ENCODE measurements at places on chromosomes 5 and 9.

GRCh38 chr9:14097666-14098415, 216.1 kb downstream of the NFIB start:
- no peak for DNase-seq

GRCh38 chr9:108727580-108728111, 128.1 kb downstream of the ACTL7B start:
- DNase-seq, result no peak

GRCh38 chr5:142275496-142275895, 49.3 kb downstream of the SPRY4 start:
- DNase-seq, result no peak

DNA sequence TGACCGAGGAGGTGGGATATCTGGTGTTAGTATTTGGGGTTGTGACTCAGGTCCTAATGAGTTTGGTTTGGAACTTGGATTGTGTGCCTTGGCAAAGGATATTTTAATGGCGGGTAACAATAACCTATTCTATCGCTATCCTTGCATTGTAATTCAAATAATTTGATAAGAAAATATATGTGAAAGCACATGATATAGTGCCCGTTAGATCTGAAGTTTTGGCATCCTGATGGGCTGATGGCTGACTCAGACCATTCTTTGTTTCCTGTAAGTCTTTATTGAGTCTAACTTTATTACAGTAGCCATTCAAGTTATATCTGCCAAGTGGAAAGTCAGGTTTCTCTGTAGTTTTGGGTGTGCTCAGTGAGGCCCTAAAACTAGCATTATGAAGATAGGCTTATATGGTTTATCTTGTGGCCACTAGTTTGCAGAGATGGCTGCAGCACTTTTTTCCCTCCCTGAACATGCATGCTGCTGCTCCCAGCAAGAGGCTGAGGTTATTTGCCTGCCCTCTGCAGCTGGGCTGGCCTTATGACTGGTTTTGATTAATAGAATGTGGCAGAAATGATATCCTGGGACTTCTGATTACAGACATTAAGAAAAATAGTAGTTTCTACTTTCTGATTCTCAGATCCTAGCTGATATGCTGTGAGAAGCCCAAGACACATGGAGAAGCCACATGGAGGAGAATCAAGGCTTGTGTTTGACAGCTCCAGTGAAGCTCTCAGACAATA, 46.6 kb downstream of the CFAP95 start:
- no peak for DNase-seq

GRCh38 chr5:170206216-170206615, 26.6 kb upstream of the C5orf58 start:
- DNase-seq, result no peak

GRCh38 chr9:128635266-128636023, 21.2 kb downstream of the DYNC2I2 start:
- peak; percentile 75 for DNase-seq

GRCh38 chr5:40227931-40228330, 451.8 kb upstream of the PTGER4 start:
- no peak for DNase-seq

- no peak for DNase-seq
Measured at GRCh38 chr9:79164406-79164805, 407.4 kb upstream of the TLE4 start.

DNA sequence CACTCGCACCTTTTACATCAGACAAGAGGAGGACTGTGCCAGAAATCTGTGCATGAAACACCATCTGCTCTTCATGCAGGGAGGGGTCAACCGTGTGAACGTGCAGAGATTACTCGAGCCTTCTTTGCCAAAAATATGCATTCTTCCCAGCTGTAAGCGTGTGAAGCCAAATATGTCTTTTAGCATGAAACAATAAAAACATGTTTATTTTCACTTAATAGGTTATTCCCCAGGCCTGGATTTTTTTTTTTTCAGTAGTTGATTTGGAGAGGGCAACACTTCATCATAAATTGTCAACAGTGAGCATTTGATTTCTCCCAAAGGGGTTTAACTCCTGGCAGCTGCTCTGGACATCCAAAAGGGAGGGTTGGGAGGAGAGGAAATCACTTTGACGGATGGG, 23.8 kb downstream of the PLAC8L1 start:
- no peak for DNase-seq

DNA sequence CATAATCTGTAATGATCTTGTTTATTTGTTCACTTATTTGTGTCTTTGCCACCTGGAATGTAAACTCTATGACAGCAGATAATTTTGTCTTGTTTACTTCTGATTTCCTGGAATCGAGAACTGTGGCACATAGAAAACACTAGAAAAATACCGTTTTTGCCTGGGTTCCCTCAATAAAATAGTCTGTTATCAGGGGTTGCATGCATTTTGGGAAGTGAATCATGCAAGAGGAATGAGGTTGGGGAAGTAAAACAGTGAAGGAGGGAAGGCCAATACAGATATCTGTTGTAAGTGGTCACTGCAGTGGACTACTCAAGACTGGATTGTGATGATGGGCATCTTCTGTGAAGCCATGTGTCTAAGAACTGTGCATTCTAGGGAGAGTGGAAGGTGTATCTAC, 45.2 kb upstream of the IL6ST start:
- peak; percentile 51 for DNase-seq

- no peak for DNase-seq
Measured at GRCh38 chr9:81823672-81824554, 104.3 kb upstream of the SPATA31D4 start.

GRCh38 chr5:74648835-74649293, 8.3 kb upstream of the ENC1 start:
- no peak for DNase-seq

- no peak for DNase-seq
Measured at GRCh38 chr9:73210886-73211666, 59.4 kb downstream of the ANXA1 start.

DNA sequence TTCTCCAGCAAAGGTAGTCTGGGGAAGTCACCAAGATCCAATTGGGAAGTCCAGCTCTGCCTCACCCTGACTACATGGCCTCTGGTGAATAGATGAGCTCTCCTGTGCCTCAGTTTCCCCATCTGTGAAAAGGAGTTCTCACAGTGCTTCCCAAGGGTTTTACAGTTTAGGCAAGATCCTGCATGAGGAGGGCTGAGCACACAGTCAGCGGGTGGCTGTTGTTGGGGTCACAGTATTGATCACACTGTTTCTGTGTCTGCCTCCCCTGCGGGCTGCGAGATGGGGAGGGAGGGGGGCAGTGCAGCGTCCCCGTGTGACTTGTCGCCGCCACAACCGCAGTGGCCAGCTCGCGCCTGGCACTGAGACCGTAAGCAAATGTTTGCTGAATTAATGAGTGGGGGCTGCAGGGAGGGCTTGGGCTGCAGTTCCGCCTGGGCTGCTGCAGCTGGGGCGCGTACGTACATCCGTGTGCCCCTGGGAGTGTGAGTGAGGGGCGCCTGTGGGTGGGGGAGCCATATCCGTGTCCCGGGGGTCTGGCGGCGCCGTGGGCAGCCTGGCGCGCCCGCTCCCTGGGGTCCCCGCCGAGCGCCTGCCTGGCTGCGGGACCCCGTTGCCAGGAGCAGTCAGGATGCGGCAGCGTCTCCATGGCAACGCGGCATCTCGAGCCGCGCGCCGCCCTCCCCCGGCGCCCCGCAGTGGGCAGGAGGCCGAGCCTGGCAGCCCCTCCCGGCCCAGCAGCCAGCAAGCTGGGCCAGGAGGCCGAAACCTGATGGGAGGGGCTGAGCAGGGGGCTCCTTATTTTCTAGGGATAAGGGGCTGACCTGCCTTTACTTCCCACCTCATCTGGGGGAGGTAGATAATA, 31.4 kb upstream of the PSD2 start:
- DNase-seq, result no peak

DNA sequence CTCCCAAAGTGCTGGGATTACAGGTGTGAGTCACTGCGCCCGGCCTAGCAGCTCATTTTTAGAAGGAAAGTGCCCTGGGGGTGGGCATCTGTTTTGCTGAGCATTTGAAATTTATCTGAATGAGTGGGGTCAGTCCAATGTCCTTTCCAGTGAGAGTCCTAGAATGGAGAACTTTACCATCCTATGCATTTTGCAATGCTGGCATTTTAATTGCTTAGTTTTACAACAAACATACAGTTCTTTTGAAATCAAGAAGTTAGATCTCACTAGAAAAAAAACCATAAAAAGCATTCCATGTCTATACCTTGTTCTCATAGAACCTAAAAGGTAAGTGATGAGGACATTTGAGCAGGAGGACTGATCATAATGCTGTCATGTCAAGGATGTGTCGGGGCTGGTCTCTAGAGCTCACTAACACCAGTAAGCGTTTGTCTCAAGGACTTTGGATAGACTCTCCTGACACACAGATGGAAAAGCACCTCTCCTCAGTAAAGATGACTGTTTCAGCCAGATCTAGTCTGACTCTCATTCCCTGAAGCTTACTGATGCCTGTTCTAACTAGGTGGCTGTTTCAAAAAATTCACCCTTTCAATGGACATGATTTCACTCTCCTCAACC, 83.9 kb downstream of the DCP2 start:
- DNase-seq, result no peak

DNA sequence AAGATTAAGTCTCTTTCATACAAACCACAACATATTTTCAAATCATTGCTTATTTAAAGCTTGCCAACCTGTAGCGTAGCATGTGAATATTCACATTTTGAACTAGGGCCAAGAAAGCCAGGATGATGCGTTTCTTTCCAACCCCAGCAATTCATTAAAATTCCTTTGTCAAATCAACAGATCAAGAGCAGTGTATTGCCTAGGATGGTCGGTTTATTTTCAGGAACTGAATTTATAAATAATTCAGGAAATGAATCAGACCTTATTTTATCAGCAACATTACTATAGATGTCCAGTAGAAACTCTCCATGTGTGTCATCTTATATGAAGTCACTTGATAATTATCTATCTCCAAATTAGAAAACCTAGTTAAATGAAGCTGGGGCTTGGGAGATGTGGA, 13.2 kb upstream of the AUH start:
- peak; percentile 11 for DNase-seq

DNA sequence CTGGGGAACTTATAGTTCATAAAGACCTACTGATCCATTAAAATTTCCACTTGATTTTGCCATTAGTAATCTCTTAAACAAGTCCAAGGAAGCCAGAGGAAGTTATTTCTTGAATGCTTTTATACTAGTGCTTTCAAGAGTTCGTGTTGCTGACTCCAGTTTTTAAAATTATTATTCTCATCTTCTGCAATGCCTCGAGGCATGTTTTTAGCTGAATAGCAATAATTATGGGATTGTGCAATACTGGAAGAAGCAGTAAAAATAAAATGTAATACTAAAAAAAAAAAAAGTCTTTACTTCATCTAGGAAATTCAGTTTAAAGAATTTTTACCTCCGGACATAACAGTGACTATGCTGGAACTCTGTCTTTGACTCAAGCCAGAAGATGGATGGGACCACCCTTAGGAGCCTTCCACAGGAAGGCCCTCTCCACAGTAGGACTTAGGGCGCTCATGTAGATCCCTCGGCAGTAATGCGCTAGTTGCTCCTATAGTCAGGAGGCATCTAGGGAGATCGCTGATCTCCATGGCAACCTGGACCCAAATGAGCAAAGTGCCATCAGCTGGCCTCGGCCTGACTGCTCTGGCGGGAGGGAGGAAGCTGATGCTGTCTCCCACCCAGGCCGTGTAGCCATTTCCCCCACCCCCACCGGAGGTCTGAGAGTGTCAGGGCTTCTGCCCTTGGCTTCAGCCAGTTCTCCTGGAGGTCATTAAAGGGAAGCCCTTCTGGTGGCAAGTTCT, 56.7 kb downstream of the DAPK1 start:
- no peak for DNase-seq

GRCh38 chr5:161283296-161283695, 263.2 kb downstream of the GABRB2 start:
- DNase-seq, result no peak

- DNase-seq, result no peak
Measured at GRCh38 chr5:139376364-139376763, 6.7 kb downstream of the SLC23A1 start.

GRCh38 chr5:147635882-147636728, 126.2 kb upstream of the DPYSL3 start:
- DNase-seq, result no peak

DNA sequence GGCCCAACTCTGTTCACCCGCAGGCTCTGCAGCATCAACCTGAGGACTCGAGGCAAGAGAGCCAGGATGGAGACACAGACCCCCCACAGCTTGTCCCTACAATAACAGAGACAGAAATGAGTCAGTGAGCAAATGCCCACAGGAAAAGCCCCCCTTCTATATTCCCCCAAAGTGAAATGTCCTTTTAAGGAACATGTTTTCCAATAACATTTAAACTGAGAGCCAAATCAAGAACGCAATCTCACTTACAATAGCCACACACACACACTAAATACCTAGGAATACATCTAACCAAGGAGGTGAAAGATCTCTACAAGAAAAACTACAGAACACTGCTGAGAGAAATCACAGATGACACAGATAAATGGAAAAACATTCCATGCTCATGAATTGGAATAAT, 49.0 kb downstream of the TEX10 start:
- no peak for DNase-seq

DNA sequence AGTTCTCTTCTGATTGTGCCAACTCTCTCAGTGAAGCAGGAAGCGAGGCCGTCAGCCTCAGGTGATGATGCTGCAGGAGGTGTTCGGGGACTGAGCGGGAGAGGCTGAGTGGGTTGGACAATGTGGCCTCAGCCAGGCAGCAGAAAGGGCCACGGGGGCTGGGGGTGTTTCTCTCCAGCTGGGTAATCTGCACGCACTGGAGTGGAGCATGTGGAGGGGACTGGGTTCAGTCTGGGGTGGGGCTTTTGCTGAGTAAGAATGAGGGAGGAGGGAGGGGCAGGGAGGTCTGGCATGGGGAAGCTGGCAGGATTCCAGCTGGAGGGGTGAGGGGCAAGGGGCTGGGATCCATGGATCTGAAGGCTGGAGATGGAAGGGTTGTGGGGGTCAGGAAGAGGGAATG, 60.8 kb upstream of the PHYKPL start:
- DNase-seq, result no peak

DNA sequence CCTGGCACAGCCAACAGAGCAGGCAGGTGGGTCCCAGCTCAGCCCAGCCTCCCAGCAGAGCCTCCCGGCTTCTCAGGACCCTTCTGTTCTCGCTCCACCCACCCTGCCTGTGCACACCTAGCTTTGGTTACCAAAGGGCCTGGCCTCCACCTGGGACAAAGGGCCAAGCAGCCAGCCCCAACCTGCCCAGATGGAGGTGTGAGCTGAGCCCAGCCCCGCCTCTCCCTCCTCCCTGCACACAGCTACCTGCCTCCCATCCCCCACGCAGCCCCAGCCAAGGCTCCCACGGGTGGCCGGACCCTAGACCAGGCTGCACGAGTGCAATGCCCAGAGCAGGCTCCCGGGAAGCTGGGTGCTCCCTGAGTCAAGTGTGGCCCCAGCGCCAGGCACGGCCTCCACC, 5.6 kb downstream of the TPRN start:
- no peak for DNase-seq

DNA sequence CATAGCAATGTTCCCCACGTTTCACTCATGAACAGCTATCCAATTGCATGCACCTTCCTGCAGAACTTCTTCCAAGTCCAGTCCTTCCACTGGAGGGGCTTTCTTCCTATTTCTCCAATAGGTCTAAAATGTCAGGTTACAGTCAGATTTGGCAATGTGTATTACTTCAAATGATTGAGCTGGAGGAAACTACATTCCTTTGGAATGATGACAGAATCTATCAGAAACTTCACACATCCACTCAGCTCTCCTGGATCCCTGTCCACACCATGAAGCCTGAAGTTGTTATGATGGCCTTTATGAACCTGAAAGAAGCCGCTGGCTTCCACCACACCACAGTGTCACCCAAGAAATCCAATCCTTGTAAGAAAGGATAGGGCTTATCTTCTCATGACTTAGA, 32.2 kb downstream of the FBXW2 start:
- no peak for DNase-seq

GRCh38 chr5:59790376-59790775, 103.2 kb downstream of the PDE4D start:
- peak; percentile 88 for DNase-seq

All from pulmonary artery endothelial cell (primary cell).